Spleen (tissue), 13 donors: ENCODE measurements at places on chromosomes 5 and 9. TPM values are rescaled to one million over a fixed set of nuclear protein-coding genes. Genes with fewer than 3 reads are reported as not detected.

- peak; percentile 18 for DNase-seq
Observed at GRCh38 chr9:121681404-121681803, 30.0 kb downstream of the DAB2IP start.

DNA sequence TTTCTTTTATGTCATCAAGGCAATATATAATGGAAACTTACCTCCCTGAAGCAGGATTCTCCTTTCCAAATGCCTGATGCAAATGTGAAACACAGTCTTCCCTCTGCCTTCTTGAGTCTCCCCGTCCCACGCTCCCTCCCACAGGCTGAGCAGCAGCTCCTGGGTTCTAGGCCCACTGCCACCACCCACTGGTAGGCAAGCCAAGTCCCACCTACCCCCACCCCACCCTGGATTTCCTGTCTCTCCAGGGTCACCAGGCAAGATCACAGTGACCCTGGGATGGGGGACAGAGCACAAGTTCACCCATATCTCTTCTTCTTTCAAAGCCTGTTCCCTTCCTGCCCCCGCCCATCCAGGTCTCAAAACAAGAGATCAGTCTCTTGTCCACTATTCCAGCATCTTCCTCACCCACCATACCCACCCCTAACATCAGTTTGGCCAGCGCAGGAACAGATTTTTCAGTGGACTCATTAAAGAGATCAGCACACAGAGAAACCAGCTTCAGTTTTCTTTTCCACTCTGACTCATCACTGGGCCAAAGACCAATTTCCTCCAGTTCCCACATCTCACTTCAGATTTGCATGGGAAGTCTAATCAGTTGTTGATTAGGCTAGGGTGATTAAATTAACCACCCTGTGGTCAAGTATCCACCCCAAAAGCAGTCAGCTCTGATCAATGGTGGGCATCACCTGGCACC is 151.5 kb downstream of the ACTL7B start:
- no peak for DNase-seq

DNA sequence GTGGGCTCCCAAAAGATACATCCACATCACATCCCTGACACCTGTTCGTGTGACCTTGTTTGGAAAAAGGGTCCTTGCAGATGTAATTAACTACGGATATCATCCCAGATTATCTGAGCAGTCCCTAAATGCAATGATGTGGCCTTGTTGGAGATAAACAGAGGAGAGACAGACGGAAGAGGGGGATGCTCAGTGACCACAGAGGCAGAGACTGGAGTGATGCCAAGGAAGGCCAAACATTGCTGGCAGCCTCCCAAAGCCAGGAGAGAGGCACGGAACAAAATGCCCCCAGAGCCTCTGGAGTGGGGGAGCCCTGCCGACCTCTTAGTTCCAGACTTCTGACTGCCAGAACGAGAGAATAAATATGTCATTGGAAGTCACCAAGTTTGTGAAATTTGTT is 15.0 kb upstream of the VAV2 start:
- DNase-seq: no peak

Gene MELK
- total RNA-seq: 0.92 TPM

Gene MARCHF3
- 14.8 TPM for total RNA-seq

DNA sequence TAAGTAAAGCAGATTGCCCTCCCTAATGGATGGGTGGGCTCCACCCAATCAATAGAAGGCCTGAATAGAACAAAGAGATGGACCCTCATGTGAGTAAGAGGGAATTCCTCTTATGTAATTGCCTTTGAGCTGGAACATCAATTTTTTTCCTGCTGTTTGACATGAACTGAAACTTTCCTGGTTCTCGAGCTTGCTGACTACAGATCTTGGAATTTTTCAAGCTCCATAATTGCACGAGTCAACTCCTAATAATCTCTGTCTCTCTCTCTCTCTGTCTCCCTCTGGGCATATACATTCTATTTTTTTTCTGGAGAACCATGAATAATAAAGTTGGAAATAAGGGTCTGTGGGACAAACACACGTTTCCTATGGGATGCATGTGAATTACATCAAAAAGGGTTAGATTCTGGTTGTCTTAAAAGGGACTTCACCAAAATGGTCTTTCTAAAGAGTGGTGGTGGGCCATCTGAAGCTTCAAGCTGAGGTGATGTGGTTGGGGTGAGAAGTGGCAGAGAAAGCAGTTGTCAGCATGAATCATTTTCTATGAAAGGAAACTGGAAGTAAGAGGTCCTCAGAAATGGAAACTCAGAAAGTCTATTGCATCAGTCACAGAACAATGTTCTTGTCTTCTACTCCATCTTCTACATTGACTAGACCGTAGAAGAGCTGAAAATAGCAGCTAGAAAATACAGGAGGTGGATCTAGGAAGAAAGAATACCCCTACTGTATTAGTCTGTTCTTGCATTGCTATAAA is 47.0 kb upstream of the HOMER1 start:
- DNase-seq: no peak

GRCh38 chr9:114930056-114930812 is at the start of gene TNFSF8:
TNFSF8 (minus strand) TSS chr9:114930591; CDS start chr9:114930303, 288 bp downstream.
- DNase-seq: peak; percentile 90

- no peak for DNase-seq
Observed at GRCh38 chr5:87899208-87899661, 369.4 kb downstream of the TMEM161B start.

GRCh38 chr9:110015759-110016158 is 192.2 kb downstream of the C9orf152 start:
- no peak for DNase-seq

- no peak for DNase-seq
Observed at GRCh38 chr9:18421391-18421790, 52.6 kb upstream of the ADAMTSL1 start.
